ENCODE measurements at places on chromosomes 6 and 20.

DNA sequence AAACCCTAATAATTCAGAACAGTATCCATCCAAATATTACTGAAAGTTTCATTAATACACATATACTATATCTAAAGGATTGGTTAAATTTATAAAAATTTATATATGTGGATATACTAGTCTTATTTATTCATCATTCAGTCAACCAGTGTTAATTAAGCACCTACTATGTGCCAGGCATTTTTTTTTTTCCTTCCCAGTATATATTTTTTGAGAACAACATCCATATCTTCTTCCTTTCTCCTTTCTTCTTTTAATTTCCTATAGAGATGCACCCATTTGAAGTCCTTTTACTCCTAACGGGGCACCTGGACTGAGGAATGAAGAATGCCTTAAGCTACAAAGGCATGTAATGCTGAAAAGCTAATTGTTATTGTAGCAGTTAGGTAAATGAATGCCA lies 72.8 kb downstream of the SESN1 start:
- no peak for DNase-seq

GRCh38 chr6:125294036-125294435 lies 7.7 kb downstream of the HDDC2 start:
- no peak for DNase-seq

GRCh38 chr6:88760091-88760490 lies 203.3 kb downstream of the RNGTT start:
- no peak for DNase-seq

GRCh38 chr6:81761197-81761596 lies 8.7 kb upstream of the TENT5A start:
- DNase-seq, result no peak

DNA sequence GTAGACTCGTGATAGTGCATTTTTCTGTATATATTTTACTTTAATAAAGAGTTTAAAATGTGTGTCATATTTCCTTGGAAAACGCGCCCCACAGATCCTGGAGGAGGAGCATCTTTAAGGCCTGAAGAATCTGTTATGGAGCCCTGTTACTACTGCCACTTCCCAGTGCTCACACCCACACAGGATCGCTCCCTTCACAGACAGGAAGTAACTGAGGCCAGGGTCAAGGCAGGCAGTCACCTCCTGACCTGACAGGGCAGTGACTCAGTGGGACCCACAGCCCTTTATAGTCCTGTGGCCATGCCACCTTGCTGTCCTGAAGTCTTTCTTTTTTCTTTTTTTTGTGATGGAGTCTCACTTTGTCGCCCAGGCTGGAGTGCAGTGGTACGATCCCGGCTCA lies 9.0 kb downstream of the RRBP1 start:
- DNase-seq, result no peak

DNA sequence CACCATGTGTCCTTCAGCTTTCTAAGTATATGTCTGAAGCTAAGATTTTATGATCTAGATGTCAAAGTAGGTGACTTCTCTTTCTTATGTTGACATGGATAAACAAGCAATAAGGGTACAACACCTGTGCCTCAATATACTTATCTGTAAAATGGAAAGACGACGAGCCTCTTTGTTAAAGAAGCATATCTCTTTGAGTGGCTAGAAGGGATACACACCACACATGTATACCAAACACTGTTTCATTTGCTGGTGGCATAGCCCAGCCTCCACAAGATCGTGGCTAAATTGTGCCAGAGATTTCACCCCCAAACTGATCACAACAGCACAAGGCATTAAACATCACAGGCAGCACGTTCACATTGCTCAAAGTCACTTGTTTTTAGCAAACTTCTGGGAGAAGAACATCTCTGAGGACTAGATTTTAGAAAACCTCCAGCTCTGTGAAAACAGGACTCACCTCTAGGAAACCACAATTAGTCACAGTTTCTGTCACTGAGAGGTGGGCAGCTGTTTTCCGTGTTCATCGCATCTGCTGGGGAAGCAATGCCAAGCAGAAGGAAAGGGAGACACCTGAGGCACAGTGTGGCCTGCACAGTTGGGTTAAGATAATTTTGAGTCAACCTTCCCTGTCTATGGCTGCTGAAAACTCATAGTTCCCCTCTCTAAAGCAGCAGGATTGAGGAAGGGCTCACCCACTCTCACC lies 263.0 kb upstream of the PLCB4 start:
- no peak for DNase-seq

DNA sequence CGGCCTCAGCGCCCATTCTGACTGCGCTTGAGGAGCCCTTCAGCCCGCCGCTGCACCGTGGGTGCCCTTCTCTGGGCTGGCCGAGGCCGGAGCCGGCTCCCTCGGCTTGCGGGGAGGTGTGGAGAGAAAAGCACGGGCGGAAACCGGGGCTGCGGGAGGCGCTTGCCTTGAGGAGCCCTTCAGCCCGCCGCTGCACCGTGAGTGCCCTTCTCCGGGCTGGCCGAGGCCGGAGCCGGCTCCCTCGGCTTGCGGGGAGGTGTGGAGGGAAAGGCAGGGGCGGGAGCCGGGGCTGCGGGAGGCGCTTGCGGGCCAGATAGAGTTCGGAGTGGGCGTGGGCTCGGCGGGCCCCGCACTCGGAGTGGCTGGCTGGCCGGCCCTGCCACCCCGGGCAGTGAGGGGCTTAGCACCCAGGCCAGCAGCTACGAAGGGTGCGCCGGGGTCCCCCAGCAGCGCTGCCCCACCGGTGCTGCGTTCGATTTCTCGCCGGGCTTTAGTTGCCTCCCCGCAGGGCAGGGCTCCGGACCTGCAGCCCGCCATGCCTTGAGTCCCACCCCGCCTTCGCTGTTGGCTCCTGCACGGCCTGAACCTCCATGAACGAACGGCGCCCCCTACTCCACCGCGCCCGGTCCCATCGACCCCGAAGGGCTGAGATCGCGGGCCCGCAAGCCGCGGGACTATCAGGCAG lies 45.7 kb upstream of the MCUR1 start:
- no peak for DNase-seq

DNA sequence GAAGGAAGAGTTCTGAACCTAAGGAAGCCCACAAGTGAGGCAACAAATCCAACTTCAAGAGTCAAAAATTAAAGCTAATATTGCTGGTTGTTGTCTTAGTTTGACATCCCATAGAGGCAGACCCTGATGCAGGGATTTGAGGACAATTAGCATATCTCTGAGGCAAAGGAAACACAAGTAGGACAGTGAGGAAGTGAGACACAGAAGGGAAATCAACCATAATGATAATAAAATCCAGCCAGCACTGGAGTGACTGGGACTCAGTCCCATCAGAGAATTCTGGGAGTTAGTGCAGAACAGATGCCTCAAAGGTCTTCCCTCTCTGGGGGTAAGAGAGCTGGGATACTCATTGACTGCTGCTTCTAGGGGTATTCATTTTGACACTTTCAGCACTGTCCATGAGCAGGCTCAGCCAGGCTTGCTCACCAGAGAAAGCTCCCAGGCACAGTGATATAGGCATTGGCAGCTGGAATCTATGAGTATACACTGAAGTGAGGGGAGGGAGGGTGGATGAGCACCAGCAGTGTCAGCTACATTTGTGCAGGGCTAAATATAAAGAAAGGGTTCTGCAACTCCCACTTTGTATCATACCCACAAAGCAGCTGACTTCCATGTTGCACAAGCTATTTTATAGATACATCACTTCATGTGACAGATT lies 43.4 kb upstream of the SPTLC3 start:
- DNase-seq, result no peak

GRCh38 chr6:158640519-158640918 lies 4.0 kb downstream of the DYNLT1 start:
- no peak for DNase-seq

DNA sequence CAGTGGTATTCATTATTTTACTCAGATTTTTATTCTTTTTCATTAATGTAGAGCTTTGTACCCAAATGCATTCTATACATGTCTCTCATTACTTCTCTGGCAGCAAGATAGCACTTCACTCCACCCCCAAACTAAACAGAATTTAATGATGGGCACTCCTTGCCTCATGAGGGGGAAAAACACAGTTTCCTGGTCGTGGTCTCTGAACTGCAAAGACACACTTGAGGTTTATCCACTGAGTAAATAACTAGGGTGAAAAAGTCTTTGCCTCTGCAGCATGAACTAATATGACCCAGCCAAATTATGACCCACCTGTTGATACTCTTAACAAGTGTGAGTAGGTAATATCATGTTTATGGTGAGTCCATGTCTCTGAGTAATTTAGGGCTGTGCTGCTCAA lies 785.2 kb upstream of the FLRT3 start:
- DNase-seq, result no peak

- no peak for DNase-seq
Measured at GRCh38 chr20:57803508-57804005, 93.7 kb upstream of the PMEPA1 start.

DNA sequence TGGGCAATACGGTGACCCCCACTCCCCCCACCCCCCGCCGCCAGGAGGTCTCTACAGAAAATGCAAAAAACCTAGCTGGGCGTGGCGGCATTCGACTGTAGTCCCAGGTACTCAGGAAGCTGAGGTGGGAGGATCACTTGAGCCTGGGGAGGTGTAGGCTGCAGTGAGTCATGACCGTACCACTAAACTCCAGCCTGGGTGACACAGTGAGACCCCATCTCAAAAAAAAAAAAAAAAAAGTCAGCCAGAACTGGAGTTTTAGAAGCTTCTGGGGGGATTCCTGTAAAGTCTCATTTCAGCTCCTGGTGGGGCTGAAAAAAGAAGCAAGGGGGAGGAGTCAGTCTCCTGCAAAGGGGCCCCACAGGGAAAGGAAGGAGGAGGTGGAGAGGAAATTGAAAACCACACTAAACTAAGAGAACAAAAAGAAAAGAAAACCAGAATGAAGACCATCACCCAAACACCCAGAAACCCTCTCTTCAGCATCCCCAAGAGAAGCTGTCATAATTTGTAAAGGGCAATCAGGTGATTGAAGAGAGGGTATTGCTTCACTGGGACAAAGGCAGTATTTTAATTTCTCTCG lies 50.4 kb downstream of the NOL4L start:
- DNase-seq, result no peak

DNA sequence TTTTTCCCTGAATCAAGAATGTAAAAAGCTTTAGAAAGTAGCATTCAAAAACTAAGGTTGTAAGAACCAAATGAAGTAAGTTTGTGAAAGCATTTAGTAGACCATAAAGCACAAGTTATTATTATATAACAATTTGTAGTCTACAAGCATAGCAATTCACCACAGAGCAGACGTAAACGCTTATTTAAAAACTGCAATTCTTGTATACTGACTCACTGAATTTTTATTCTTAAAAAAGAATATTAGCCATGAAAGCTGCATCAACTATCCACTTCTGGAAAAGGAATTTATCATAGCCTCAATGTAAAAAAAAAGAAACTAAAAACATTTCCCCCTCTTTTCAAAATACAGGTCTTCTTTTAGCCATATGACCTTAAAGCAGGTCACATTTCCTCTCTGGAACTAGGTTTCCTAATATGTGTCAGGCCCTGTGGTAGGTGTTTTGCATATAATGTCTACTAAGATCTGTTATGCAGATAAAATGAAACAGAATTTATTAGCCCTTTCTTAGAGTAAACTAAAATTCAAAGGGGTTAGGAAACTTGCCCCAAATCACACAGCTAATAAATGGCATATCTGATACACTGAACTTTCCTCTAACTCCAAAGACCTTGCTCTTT lies 2.1 kb downstream of the MAP3K7 start:
- no peak for DNase-seq

GRCh38 chr20:23584434-23585199 lies 16.3 kb upstream of the CST9L start:
- DNase-seq, result no peak

DNA sequence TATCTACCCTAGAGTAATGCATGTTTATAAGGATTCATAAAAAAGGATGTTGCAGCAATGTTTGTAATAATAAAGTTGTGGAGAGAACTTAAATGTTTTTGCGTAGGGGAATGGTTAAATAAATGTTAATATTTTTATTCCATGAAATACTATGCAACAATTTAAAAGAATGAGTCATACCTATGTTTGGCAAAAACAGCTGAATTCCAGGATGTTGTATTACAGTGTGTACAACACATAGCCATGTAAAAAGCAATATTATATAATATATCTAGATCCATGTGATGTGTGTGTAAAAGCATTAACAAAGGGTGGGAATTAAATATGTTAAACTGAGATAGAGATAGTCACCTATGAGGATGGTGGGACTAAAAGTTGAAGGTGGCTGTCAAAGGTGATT lies 21.1 kb upstream of the PKIB start:
- DNase-seq, result no peak

- no peak for DNase-seq
Measured at GRCh38 chr6:53643481-53643965, 22.0 kb downstream of the KLHL31 start.

DNA sequence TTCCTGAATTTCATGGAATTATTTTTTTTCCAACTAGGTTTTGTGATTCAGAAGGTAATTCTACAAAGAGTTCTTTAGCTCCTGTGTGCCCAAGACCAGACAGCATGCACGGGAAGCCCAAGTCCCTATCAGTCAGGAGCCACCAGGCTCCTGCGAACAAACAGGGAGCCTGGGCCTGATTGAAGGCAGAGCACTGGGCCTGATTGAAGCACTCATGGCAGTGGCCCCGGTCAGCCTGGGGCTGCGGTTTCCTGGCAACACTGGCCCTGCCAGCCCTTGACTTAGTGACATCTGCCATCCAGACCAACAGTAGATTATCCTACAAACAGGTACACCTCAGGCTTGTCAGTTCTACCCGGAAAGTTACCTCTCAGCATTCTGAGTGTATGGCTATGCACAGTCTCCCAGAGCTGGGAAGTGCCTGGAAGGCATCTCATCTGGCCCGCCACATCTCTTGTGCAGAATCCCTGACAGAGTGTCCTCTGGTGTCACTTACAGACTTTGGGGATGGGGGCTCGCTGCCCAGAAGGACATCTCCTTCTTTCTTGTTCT lies 133.8 kb downstream of the VEGFA start:
- no peak for DNase-seq

GRCh38 chr20:45405571-45406259 lies 2.4 kb upstream of the DBNDD2 start:
- no peak for DNase-seq

GRCh38 chr6:153024709-153025017 lies 22.2 kb upstream of the MTRF1L start:
- DNase-seq, result no peak

DNA sequence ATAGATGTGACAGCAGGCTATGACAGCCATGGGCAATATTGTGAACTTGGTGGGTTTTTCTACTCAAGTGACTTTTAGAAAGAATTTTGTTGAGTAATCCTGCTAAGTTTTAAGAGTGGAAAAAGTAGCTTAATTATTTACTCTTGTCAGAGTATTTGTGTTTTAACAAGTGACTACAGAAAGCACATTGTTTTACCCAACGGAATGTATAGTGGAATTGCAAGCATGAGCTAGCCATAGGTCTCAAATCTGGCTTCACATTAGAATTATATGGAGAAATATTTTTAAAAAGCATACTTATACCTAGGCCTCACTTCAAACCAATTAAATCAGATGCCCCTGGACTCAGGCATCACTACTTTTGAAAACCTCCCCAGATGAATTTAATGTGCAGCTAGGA lies 35.5 kb upstream of the GOPC start:
- DNase-seq, result no peak

GRCh38 chr6:35497571-35498421 lies 917 bp upstream of the TEAD3 start:
- no peak for DNase-seq
